Femur (tissue), 1 donor: ENCODE measurements at places on chromosomes 2 and 18.
A peak's percentile ranks its signal among the peaks of the same experiment; 100 is the strongest.

GRCh38 chr2:134845719-134846118 lies 7.3 kb downstream of the ACMSD start:
- no peak for DNase-seq

DNA sequence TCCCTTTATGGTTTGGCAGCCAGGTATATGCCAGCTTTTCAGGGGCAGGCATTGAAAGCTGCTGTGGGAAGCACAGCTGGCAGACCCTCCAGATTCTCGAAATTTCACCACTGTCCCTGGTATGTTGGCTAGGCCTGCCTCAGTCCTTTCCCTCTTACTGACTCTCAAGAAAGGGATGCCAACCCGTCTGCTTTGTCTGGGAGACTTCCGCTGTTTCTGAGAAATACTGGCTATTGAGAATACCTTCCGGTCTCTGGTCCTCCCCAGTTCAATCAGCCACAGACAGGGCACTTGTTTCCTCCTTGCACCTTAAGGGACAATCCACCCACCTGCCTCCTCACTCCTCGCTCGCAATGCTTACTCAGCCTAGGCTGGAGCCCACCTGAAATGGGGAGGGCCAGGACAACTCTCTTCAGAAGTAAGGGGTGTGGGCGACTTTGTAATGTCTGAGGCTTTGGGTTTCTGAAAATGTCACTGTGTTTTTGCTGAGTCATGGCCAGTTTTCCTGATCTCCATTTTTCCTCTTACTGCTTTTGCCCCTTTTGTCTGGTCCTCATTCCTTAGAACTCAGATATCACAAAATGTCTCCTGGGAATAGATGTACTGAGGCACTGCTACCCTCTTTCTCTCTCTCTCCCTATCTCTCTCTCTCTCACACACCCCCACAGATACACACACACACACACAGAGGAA lies 571.1 kb downstream of the TNS1 start:
- no peak for DNase-seq

GRCh38 chr18:47716632-47717185 lies 213.8 kb downstream of the SMAD2 start:
- DNase-seq: no peak

- peak; percentile 22 for DNase-seq
Observed at GRCh38 chr2:204681412-204681811, 136.1 kb downstream of the PARD3B start.

GRCh38 chr2:101501443-101501842 lies 26.5 kb upstream of the RFX8 start:
- DNase-seq: no peak

- no peak for DNase-seq
Observed at GRCh38 chr2:221468317-221468716, 103.8 kb downstream of the EPHA4 start.

- DNase-seq: no peak
Observed at GRCh38 chr2:200588076-200588678, 2.4 kb downstream of the AOX1 start.

DNA sequence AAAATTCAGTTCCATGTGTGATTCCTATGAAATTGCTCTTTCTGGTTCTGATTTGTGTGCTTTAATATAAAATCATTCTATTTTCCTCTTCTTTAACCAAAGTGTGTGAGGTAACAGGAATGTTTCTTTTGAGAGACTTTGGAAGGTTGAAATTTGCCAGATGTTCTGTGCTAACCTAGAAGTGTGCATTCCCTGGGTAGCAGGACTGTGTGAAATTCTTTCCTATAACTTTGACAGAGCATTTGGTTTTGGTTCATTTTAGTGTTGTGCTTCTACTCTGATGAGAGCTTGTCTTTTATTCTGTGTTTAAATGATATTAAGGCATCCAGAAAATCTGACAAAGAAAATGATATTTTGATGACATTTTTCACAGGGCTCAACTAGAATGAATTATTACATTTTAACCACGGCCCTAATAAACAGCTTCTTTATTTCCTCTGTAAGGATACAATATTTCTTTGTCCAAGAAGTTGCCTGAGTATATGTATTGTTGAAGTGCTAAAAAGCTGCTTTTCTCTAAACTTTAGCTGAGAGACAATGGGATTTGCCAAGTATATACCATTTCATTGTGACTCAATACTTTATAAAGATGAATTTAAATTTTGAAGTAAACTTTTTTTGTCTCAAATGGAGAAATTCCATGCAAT lies 34.7 kb upstream of the DLX1 start:
- DNase-seq: no peak
